ENCODE measurements at places on chromosomes 16 and 17.

DNA sequence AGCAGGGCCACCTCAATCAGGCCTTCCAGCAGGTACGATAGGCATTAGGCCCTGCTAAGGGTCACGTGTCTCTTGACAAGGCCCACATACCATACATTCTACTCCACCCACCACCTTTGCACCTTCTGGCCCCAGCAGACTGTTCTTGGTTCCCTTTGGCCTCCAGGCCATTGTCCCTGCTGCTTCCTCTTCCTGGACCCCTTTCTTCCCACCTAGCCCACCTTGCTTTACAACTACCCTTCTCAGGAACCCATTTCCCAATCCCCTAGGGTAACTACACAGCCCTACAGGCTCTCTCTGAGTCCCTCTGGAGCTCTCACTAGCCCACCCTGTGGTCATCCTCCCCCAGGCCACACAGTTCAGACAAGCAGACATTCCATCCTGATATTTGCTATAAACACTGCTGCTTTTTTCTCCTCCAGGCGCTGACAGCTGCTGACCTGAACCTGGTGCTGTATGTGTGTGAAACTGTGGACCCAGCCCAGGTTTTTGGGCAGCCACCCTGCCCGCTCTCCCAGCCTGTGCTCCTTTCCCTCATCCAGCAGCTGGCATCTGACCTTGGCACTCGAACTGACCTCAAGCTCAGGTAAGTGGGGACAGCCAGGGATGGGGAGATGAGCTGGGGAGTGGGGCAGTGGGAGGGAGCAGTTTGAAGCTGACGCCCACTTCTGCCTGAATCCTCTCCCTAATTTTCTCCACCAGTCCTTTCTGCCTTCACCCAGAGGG, 1.4 kb upstream of the NRN1L start:
- no peak for DNase-seq

GRCh38 chr16:89178453-89179147, 7.1 kb downstream of the CDH15 start:
- DNase-seq = no peak

DNA sequence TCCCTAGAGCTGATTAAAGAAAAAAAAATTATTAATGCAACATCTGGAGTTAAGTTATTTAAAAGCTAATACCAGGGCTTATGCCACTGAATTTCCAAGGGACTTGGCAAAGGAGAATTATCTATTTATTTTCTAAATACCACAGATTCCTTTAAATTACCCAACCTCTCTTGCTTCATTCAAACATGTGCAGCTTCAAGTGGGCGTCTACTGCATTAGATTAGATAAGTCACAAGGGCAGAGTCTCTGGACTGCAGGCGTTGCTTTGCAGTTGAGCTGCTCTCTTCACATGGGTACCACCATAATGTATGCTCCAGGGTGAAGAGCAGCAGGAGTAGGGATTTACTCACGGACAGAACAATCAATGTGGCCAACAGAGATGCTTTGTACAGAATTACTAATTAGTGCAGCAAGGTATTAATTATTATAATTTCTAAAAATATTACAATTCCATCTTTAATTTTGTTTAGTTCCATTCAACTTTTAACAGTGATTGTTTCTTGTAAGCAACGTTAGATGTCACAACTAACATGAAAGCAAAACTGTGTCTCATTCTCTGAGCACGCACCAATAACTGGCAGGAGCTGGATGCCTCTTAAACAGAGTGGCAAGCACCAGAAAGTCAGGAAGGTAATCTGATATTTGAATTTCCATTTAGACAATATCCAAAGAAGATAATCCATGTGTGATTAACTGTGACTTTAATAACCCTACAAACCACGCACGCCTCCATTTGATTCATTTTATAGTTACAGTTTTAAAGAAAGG, 214.2 kb downstream of the STX8 start:
- DNase-seq = no peak

GRCh38 chr17:72349491-72349995, 228.7 kb downstream of the SOX9 start:
- DNase-seq = no peak

GRCh38 chr17:27721797-27722196, 78.5 kb downstream of the NOS2 start:
- DNase-seq = no peak

- DNase-seq = no peak
Observed at GRCh38 chr16:51057969-51058337, 93.1 kb downstream of the SALL1 start.

DNA sequence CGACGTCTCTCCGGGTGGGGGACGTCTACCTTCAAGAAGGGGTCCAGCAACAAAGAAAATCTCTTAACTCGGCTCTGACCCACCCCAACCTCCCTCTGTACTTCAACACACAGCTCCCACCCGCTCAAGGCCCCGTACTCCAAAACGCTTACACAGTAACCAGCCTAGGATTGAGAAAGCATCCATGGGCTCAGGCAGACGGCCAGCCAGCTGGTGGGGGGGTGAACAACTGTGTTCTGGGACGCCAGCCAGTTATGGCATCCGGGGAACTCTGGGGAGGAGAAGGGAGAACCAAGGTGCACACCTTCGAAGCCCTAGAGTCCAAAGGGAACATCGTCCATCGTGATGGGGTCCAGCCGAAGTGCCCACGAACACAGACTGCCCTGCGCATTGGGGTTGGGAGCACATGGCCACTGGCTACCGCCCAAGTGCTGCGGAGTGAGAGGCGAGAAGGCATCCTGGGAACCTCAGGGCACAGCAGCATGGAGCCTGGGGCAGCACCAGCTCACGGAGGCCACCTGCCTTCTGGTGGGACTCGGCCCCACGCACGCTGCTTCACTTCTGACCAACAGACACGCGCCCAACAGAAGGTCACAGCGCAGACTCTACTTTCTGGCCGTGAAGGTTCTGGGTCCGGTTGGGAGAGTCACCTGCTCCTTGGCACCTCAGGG, 14.3 kb downstream of the SLC16A3 start:
- no peak for DNase-seq

GRCh38 chr16:57427824-57428223, 19.4 kb downstream of the CIAPIN1 start:
- no peak for DNase-seq

GRCh38 chr16:20344611-20345010, 7.9 kb downstream of the UMOD start:
- DNase-seq = no peak

GRCh38 chr17:78179372-78179771, 7.5 kb downstream of the TK1 start:
- DNase-seq = no peak

DNA sequence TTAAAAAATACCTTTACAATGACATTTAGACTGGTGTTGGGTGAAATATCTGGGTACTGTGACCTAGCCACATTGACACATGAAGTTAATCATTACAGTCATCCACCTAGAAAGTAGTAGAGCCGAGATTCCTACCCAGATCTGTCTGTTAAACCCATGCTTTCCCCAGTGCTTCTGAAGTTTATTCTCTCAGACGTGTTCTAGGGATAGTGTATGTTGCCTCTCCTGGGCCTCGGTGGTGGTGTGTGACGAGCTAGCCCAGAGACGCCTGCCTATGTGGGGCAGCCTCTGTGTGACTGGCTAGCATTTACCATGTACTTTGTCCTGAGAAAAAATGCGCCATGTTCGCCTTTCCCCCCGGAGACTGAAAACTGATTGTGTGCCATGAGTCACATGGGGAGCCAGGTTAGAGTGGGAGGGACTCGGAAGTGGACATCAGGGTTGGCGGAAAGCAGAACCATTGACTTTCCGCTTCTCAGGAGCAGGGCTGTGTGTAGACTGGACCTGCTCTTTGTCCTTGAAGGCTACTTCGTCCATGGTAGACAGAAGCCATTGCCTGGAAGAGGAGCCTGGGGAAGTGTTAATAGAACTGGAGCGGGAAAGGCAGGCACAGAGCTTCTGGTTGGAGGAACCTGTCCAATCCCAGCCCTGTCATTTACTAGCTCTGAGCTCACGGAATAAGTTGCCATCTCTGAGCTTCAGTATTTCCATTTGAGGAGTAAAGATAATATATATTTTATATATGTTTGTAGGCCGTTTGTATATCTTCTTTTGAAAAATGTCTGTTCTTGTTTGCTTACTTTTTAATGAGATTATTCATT, 235.5 kb downstream of the SNX29 start:
- no peak for DNase-seq

- DNase-seq = no peak
Observed at GRCh38 chr16:66484453-66485213, 57.5 kb downstream of the BEAN1 start.

Measured in GM20000 (cell line).